ENCODE measurements at places on chromosomes 11 and 22.

DNA sequence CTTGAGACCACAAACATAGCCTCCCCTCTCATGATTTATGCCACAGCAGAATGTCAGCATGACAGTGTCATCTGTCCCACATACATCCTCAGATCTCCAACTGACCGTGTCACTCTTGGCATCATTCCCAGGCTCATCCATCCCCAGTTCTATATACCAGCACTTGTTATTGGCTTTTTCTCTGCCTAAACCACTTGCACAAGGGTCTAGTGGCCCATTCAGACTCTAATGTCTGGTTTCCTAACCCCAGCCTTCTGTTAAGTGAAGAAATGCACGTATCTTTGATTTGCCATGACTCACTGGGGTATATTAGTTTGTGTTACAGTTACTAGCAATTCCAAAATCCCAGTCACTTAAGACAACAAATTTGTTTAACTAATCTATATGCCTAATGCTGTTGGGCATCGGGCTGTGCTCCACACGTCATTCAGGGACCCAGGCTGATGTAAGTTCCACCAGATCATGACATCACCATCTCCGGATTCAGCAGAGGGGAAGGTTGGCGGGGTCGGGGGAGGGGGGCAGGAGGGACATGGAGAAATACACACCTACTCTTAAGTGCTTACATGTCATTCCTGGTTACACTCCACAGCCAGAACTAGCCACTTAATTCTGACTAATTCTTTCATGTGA, 517.4 kb downstream of the BUD13 start:
- DNase-seq, result no peak

DNA sequence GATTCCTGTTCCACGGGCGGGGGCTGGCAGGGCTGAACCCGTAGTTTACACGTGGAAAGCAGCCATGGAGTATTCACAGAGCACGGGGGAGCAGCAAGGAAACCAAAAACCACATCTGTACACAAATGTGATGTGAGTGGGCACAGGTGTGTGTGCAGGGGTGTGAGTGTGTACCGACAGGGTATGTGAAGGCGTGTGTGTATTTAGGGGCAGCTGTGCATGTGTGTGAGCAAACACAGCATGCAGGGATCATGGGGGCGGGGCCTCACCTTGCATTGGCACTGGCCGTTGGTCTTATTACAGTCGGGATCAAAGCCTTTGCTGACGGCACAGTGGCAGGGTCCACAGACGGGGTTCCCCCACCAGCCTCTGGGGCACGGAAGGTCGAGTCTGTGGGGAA, 58.4 kb downstream of the TRMU start:
- no peak for DNase-seq

- DNase-seq, result no peak
Measured at GRCh38 chr22:37499027-37499707, 13.0 kb upstream of the MFNG start.

DNA sequence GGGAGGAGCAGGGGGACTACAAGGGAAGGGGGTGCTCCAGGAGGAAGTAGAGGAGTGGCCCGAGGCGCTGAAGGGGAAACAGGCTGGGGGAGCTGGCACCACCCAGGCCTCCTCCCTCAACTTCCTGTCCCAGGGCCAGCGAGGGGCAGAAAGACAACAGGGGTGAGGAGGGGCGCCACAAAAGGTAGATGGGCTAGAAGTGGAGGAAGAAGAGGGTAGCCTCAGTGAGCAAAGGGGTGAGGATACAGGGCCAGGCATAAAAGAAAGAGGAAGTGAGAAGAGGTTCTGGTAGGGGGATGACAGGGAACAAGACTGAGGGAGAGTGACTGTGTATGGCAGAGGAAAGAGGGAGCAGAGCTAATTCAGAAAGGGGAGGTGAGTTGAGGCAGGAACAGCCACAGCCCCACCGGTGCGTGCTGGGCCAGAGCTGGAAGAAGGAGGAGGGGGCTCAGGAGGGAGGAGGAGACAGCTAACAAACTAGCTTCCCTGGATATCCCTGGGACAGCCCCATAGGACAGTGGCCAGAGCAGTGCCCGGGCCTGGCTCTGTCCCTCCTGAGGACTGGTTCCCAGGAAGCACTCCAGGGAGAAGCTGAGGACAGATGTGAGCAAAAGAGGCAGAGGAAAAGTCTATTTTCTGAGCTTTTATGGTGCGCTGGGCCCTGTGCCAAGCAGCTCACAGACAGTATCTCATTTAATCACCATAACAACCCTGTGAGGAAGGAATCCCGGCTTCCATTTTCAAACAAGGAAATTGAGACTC, 8.5 kb downstream of the DCHS1 start:
- DNase-seq, result no peak

- DNase-seq, result no peak
Measured at GRCh38 chr11:61966734-61967115, 709 bp downstream of the FTH1 start.

DNA sequence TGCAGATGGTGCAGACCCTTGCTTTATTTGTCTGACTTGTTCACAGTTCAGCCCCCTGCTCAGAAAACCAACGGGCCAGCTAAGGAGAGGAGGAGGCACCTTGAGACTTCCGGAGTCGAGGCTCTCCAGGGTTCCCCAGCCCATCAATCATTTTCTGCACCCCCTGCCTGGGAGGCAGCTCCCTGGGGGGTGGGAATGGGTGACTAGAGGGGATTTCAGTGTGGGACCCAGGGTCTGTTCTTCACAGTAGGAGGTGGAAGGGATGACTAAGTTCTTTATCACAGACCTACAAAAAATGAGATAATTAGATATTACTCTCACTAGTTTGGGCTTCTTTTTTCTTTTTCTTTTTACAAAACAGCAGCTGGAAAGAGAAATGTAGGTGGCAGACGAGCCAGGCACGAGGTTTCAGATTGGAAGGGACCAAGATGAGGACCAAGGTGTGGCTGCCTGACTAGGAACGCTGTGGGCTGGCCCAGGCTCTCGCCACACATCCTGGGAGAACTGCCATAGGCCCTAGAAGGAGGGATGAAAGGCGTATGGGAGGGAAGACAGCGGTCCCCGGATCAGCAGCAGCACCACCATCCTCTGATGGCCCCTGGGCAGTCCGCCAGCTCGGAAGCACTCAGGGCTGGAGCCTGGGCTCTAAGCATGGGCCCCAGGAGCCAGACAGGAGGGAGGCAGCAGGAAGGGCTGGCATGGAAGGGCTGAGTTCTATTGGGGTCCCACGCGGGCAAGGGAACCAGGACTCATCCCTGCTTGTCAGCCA, 14.2 kb downstream of the TXN2 start:
- DNase-seq, result no peak

DNA sequence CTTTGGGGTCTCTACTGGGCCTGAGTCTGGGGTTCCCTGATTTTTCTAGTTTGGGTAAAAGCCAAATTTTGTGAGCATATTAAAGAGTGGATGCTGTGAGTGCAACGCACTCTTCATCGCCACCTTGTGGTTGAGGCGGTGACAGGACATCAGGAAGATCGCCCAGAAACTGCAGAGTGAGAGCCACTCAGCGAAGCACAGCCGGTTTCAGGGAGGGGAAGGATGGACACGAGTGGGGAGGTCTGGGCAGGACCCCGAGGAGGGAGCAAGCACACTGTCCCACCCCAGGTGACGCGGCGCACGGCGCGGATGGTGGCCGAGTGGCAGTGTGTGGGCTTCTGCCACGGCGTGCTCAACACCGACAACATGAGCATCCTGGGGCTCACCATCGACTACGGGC, 9.1 kb downstream of the SELENOO start:
- no peak for DNase-seq

- DNase-seq, result no peak
Measured at GRCh38 chr22:30327864-30328345, 1.2 kb upstream of the TBC1D10A start.

GRCh38 chr11:134636071-134636470, 224.0 kb upstream of the B3GAT1 start:
- no peak for DNase-seq

DNA sequence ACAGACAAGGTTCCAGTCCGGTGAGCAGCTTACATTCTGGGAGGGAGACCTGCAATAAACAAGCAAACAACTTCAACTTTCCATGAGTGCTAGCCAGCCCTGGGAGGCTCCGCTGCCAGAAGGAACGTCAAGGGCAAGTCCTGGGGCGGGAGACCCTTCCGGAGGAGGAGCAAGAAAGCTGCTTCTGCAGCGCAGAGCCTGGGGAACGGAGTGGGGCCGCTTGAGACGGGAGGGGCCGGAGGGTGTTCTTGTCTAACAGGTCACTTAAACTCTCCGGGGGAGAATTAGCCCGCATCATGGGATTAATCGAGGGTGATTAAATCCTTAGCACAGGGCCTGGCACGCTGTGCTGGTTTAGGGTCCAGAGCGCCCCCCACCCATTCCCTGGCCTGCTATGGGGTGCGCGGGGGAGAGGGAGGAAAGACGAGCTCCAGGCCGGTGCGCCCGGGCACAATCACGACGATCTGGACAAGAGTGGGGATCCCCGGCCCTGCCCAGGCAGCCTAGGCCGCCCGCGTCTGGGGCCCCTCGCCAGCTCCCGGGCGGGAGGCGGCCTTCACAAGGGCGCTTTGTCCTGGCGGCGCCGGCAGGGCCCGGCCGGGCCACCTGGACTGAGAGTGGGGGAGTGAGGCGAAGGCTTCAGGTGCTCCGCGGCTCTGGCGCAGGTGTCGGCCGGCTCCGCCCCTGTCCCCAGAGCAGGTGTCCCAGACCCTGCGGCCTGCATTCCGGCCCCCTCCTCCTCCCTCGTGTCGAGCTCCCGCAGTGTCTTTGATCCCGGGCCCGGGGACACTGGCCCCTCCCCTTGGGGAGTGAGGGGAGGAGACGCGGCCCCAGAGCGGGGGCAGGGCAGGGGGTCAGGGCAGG, 663 bp upstream of the LARGE2 start:
- no peak for DNase-seq

- DNase-seq, result no peak
Measured at GRCh38 chr22:50670914-50671538, 1.6 kb upstream of the SHANK3 start.

DNA sequence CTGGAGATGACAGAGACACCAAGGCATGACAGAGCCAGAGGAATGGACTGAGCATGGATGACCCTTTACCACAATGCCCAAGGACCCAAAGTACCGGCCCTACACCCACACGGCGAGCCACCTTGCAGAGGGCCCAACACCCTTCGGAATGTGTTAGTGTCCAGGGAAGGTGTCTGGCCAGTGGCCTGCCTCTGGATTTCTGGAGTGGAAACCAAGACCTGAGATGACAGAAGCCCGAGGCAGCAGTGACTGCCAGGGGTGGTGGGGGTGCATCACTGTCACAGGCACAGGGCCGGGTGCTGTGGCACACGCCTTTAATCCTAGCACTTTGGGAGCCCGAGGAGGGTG, 28.7 kb downstream of the PDGFB start:
- DNase-seq, result no peak

DNA sequence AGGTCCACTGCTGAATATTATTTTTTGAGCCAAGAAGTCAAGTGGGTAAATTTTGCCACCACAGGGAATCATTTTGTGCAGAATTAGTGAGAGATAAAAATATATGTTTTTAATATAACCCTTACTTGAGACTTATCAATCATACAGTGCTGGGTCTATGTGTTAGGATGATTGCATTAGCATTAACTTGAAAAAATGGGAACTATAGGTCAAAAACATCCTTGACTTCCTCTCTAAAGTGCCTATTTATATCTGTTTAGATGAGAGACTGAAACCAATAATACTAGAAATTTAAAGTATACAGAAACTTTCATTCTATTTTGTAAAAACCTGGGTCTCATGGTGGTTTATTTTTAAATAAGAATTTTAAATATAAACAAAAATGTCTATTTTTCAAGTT, 65.1 kb upstream of the CARD18 start:
- no peak for DNase-seq

- no peak for DNase-seq
Measured at GRCh38 chr22:36419177-36419911, 31.6 kb upstream of the MYH9 start.

DNA sequence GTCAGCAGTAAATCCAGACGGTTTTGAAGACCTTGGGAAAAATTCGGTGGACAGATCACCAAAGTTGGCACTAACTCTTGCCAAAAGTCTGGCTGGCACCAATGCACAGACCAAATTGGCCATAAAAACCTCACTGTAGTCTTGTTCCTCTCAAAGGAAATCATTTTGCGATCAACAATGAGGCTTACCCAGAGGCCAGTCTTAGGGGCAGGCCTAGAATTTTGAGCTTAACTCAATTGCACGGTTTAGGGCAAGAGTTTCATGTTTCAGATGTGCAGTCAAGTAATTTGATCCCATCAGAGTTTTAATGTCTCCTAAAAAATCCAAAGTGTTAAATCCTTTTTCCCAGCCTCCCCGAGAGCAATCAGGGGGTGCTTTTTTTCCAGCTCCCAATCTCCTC, 19.0 kb downstream of the MPPED2 start:
- DNase-seq, result no peak

GRCh38 chr11:119148720-119149017, 183 bp upstream of the ABCG4 start:
- DNase-seq, result no peak

DNA sequence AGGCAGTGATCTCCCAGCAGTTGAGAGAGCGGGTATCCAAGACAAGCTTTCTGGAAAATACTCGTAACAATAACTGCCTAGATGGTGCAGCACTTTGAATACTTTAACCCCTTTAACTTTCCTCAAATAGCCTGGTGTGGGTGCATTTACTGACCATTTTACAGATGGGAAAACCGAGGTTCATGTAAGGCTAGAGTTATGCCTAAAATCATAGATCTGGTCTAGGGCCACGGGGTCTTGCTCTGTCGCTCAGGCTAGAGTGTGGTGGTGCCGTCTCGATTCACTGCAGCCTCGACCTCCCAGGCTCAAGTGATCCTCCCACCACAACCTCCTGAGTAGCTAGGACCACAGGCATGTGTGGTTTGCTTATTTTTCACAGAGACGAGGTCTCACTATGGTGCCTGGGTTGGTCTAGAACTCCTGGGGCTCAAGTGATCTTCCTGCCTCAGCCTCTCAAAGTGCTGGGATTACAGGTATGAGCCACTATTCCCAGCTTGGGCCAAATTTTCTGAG, 269.2 kb upstream of the SYN3 start:
- no peak for DNase-seq

DNA sequence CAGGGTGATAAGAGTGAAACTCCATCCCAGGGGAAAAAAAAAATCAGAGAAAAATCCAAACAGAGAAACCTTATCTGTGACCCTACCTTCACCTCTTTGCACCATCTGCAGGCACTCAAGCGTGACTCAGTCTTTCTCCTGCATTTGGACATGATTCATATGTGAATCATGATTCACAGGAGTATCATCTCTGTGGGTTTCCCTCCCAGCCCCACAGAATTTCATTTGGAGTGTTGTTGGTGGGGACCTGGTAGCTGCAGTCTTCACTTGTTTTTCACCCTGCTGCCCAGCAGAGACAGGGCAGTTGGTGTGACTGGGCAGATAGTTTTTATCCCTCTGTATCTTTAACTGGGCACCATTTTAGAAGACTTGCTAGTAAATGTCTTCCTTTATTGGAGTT, 75.7 kb downstream of the DEPDC5 start:
- DNase-seq, result peak; percentile 10

GRCh38 chr11:109309153-109309552, 112.8 kb upstream of the C11orf87 start:
- DNase-seq, result no peak

All from activated CD8-positive, alpha-beta memory T cell treated with anti-CD3 and anti-CD28 coated beads for 48 hours (primary cell).